ENCODE measurements at places on chromosomes 4 and X. TPM values are rescaled to one million over a fixed set of nuclear protein-coding genes. Genes with fewer than 3 reads are reported as not detected.

Gene BEX2
- total RNA-seq = 9.6 TPM

Gene FANCB
- total RNA-seq = 3.5 TPM

Gene VEGFD
- total RNA-seq = 0.38 TPM

Gene ATP7A
- 2.5 TPM for total RNA-seq

Gene SPANXA1
- total RNA-seq = 0.18 TPM

Gene NDUFB11
- total RNA-seq = 168 TPM

Gene ASB9
- 21.2 TPM for total RNA-seq

Gene C1GALT1C1
- 33.7 TPM for total RNA-seq

Gene OTC
- not detected for total RNA-seq

Gene MFSD8
- total RNA-seq = 11.2 TPM

Gene CAPN6
- not detected for total RNA-seq

Gene MAGEB18
- not detected for total RNA-seq

Gene USP17L30
- not detected for total RNA-seq

Gene MAMLD1
- total RNA-seq = 9.3 TPM

Gene AKAP4
- not detected for total RNA-seq

Gene DDIT4L
- total RNA-seq = 0.37 TPM

Gene HTATSF1
- total RNA-seq = 73.7 TPM

Gene COL4A6
- total RNA-seq = 17.1 TPM

Gene POU3F4
- total RNA-seq = not detected

Gene VCX3B
- not detected for total RNA-seq

Gene ABLIM2
- total RNA-seq = 1.7 TPM

Gene TRIML2
- total RNA-seq = 64.1 TPM

Gene TMEM156
- total RNA-seq = 22.8 TPM

Gene PPP1R3F
- total RNA-seq = 3.0 TPM

Gene TEX13C
- not detected for total RNA-seq

Gene FHDC1
- total RNA-seq = 0.49 TPM

Gene GPR143
- total RNA-seq = 0.12 TPM

Gene SATL1
- total RNA-seq = not detected

Gene DCAF4L1
- 0.12 TPM for total RNA-seq

Gene PAGE4
- not detected for total RNA-seq

Gene PRRG3
- not detected for total RNA-seq

Gene REELD1
- not detected for total RNA-seq

Gene EREG
- 37.9 TPM for total RNA-seq

Gene BRS3
- total RNA-seq = not detected

Gene NAP1L3
- 0.27 TPM for total RNA-seq

Gene TSPAN7
- 2.9 TPM for total RNA-seq

Gene ETNPPL
- total RNA-seq = not detected

Gene SERPINA7
- total RNA-seq = not detected

Gene GLUD2
- total RNA-seq = 3.1 TPM

Gene STATH
- total RNA-seq = not detected

Measured in A549 treated with CORT108297 at 1 μM for 4 hours (cell line).